ENCODE measurements at places on chromosomes 12 and 14. TPM values are rescaled to one million over a fixed set of nuclear protein-coding genes. Genes with fewer than 3 reads are reported as not detected.

DNA sequence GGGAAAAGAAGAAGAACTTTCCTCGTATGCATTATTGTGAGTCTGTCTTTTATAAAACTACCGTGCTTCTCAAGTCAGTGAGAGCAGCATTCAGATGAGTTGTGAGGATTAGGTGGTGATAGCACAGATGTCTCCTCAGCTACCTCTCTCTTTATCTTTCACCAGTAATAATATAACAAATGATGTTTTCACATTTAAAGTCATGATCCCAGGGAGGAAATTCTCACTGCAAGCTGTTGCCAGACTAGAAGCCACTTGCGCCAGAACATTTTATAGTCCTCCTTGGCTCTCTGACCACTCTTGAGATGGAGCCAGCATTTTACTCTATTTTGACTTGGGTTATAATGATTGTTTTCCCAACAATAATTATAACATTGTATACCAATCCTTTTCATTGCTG, 443.1 kb downstream of the AEBP2 start:
- no peak for DNase-seq

GRCh38 chr12:88625356-88625755, 45.1 kb upstream of the KITLG start:
- no peak for DNase-seq

- no peak for DNase-seq
Observed at GRCh38 chr12:102902093-102902492, 15.0 kb downstream of the PAH start.

GRCh38 chr12:6020930-6021329, 75.9 kb upstream of the ANO2 start:
- no peak for DNase-seq

GRCh38 chr14:93780813-93781400, 7.4 kb downstream of the PRIMA1 start:
- no peak for DNase-seq

DNA sequence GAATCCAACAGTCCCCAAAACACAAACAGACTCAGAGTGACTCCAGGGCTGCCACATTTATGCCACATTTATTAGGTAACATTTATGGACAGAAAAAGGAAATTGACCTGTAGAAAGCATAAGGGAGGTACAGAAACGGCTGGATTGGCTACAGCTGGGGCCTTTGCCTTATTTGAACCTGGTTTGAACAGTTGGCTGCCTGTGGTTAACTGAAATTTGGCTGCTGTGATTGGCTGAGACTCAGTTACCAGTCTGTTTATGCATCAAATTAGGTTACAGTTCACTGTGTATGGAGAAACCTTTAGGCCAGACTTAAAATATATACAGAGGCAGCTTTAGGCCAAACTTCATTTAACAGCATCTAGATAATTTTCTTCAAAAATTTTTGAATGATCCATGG, 27.8 kb upstream of the PCNX1 start:
- DNase-seq: no peak

- DNase-seq: no peak
Observed at GRCh38 chr12:29534935-29535334, 37.4 kb upstream of the OVCH1 start.

DNA sequence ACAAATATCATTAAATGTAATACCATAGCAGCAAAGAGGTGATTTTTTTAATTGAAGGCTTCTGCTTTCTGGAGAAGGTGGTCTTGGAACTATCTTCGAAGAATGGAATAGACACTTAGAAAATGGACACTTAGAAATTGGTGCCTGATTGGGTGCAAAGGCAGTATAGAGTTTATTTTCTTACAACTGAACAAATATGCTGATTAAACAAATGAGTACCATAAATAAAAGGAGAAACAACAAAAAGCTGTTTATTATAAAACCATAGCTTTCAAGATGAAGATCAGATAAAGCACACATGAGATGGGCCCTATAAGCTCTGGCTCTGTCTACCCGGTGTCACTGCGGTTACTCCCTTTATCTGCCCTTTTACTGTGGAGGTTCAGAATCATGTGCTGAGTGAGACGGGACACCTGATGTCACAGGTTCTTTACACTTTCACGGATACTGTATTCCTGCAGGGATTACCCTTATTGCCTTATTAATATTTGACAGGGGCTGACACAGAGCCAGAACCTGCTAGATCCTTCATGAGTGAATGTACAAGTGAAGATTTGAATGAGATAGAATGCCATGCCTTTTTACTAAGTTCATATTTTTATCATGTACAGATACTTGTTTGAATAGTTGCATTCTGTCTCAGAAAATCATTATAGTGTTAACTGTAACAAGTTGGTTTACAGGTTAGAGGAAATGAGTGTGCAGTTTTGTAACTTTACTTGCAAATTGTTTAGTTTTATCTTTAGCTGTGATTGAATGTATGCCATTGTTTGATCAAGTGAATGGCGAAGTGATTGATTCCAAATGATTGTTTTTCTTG, 477.5 kb upstream of the RGS6 start:
- DNase-seq: no peak

DNA sequence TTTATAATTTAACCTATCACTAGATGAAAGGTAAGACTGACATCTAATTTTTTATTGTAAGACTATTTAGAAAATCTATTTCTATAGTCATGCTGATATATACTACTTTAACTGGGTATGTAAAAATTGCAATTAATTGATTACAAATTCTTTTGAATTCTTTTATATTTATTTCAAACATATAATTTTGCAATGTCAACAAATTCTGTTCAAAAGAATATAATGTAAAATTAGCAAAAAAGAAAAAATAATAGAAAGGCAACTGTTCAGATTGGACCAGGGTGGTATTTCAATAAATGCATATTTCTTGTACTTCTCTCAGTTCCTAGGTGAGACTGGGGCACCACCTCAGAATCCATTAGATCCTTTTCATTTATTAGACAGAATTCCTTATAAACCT, 1053.5 kb upstream of the FBXO33 start:
- DNase-seq: no peak

- DNase-seq: no peak
Observed at GRCh38 chr12:106767206-106767605, 7.3 kb upstream of the RIC8B start.

DNA sequence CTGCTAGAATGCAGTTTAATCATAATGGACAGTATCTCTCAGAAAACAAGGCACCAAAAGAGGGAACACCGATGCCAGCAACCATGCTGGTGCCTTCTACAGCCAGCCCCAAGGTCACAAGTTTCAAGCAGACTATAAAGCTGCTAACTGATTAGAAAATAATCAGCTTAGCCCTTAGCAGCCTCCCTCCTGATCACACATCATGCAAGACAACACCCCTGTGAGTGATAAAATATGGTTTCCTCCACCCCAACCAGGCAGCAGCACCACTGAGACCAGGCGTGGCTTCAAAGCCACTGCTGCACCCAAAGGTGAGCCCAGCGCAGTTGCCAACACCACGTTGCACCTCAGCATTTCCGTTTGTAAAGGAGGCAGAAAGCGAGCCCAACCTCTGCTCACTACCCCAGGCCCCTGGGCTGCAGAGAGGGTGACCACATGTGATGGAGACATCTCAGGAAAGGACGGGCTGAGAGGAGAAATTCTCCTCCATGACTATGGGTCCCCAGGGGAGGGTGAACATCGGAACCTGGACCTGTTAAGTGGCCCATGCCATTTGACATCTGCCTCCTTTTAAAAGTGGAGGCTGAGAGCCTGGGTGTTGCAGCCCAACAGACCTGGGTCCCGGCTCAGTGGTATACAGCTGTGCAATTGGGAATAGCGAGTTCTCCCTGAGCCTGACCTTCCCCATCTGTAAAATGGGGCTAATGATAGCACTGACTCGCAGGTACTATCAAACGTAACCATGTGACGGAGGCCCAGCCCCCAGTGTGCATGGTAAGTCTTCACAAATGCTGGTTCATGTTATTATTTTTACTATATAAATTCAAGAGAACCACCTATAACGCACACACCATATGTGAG, 11.5 kb downstream of the ZFP36L1 start:
- no peak for DNase-seq

GRCh38 chr14:106845286-106846087, 1319.1 kb downstream of the TMEM121 start:
- no peak for DNase-seq

DNA sequence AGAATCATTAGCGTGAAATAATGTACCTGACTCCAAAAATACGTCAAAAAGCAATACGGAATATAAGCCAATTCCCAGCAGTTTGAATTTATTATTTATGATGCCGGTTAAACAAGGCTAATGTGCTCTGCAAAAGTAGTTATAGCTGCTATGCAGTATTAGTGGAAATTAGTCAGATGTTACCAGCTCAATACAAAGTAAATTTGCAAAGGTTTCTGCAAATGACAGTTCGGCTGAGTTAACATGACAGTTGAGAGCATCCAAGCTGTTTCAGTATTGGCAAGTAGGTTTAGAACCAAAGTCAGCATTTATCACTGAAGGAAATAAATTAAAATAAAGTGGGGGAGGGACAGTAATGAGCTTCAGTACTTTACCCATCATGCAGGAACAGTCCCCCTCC, 1665.8 kb upstream of the FLRT2 start:
- no peak for DNase-seq

DNA sequence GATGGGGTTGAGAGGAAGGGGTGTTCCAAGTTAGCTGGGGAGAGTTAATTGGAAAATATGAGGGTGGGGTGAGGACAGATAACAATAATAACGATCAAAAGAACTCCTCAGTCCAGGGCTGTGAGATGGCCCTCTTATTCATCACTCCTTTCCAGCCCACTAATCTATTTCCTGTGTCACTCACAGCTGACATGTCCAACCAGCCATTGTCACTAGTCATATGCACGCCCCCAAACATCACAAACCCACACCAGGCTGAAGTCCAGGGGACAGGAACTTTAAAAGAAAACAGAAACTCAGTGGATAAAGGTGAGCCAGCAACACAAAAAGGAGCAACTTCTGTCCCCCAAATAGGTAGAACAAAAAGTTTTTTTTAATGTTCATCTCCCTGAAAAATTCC, 911 bp downstream of the CALCOCO1 start:
- no peak for DNase-seq

GRCh38 chr12:92502417-92503028, 200.3 kb upstream of the PLEKHG7 start:
- no peak for DNase-seq

DNA sequence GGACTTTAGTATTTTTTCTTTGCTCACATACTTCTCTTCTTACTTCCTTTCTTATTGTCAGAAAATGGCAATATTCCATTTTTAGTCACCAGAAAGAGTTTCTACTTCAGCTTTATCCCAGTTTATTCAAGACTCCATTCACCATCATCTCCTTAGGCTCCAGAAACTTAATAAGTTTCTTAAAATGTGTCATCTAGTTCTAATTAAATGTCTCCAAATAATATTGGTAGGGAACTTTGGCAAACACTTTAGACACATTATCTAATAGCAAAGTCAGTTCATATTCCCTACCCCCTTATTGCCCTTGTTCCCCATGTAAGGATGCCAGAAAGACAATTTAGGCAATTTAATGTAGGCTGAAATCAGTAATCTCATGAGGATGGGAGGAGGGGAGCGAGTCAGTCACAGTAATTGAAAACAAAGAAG, 15.1 kb downstream of the EPYC start:
- no peak for DNase-seq

GRCh38 chr14:89681086-89682018, 264.3 kb upstream of the FOXN3 start:
- DNase-seq: no peak

GRCh38 chr12:52601671-52602070, 408 bp upstream of the KRT72 start:
- DNase-seq: no peak

DNA sequence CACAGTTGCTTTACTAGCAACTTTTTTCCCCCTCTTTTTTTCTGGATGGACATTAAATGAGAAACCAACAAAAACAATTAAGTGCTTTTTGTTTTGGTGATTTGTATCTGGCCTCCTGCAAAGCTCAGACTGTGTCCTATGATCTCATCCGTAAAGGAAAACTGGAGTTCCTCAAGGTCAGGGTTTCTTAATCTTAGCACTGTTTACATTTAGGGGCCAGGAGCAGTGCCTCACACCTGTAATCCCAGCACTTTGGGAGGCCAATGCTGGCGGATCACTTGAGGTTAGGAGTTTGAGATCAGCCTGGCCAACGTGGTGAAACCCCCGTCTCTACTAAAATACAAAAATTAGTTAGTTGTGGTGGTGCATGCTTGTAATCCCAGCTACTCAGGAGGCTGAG, 28.0 kb downstream of the ENTPD5 start:
- DNase-seq: no peak

GRCh38 chr12:46439793-46440511, 67.4 kb upstream of the SLC38A2 start:
- no peak for DNase-seq

GRCh38 chr12:30278401-30278800, 417.3 kb downstream of the IPO8 start:
- DNase-seq: no peak

- DNase-seq: no peak
Observed at GRCh38 chr14:28138341-28138740, 628.2 kb upstream of the FOXG1 start.

DNA sequence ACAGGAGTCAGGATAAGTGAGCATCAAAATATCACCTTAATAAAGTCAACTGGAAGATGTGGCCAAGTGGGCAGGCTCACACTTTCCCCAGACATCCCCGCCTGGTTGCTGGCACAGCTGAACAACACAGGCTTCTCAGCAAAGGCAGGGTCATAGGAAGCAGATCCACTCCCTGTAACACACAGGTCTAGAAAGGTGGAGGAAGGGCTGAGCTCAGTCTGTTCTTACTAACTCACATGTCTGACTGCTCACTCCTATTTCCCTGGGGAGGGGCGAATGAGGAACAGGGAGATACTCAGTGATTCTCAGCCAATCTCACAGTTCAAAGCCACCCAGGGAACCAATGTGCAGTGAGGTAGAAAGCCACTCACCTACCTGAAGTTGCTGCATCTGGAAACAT, 45.0 kb upstream of the AMN1 start:
- no peak for DNase-seq

GRCh38 chr12:115983226-115983798, 294.2 kb downstream of the MED13L start:
- peak; percentile 56 for DNase-seq

The MFAP5 gene
- total RNA-seq: not detected

The FOS gene
- total RNA-seq: 98.6 TPM

The SLC17A8 gene
- total RNA-seq: not detected

The MMP19 gene
- 0.13 TPM for total RNA-seq

The PMCH gene
- total RNA-seq: not detected

The OTX2 gene
- 453 TPM for total RNA-seq

The TM9SF1 gene
- total RNA-seq: 37.6 TPM

The TTC9 gene
- 3.5 TPM for total RNA-seq

The KIF26A gene
- total RNA-seq: 40.2 TPM

The SLC25A21 gene
- total RNA-seq: 6.4 TPM

The CDKN3 gene
- total RNA-seq: 152 TPM

The DDX47 gene
- total RNA-seq: 107 TPM

The AMN gene
- not detected for total RNA-seq

The UNC119B gene
- total RNA-seq: 58.9 TPM

The STRAP gene
- 180 TPM for total RNA-seq
